ENCODE measurements at places on chromosomes 1 and 21. TPM values are rescaled to one million over a fixed set of nuclear protein-coding genes. Genes with fewer than 3 reads are reported as not detected.

DNA sequence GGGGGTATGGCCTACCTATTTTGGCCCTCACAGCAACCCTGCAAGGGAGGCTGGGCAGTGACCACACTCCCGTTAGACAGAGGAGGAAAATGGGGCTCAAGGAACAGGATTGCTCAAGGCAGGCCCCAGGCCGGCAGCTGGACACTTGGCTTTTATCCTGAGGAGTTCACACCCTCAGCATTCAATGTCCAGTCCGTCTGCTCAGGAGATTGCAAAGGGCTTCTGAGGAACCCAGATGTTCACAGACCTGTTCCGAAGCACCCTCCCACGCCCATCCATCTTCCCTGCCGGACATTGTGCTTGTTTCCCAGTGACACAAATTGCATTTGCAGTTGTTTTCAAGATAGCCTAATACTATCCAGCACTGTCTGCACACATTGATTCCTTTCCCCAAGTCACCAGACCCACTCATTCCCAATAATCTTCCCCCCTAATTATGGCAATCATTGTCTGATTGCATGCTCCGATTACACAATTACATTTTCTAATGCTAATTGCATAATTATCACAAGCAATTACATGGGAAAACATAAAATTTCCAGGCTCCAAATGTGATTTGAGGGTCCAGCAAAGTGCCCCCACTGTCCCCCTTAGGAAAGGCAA is 4.3 kb upstream of the UBL4B start:
- peaks cover 24% of the 10 kb centered on the region for H3K27me3 ChIP-seq
- no peak overlapping the region for H3K27ac ChIP-seq
- DNase-seq, result no peak
- no peak overlapping the region for H3K4me3 ChIP-seq
- no peaks in the 10 kb centered on the region for H3K4me1 ChIP-seq
- H3K36me3 ChIP-seq, result no peaks in the 10 kb centered on the region

ASB17 gene
- total RNA-seq, result not detected

FCGR3A gene
- 0.66 TPM for total RNA-seq

GRCh38 chr21:37207441-37208009 is 59.6 kb downstream of the VPS26C start:
- H3K36me3 ChIP-seq, result peaks cover 2% of the 10 kb centered on the region
- peak; percentile 43 for DNase-seq
- peaks cover 19% of the 10 kb centered on the region for H3K4me1 ChIP-seq
- no peaks in the 10 kb centered on the region for H3K27me3 ChIP-seq
- H3K27ac ChIP-seq, result peak overlapping the region; percentile 39

LEMD1 gene
- total RNA-seq, result not detected

DNA sequence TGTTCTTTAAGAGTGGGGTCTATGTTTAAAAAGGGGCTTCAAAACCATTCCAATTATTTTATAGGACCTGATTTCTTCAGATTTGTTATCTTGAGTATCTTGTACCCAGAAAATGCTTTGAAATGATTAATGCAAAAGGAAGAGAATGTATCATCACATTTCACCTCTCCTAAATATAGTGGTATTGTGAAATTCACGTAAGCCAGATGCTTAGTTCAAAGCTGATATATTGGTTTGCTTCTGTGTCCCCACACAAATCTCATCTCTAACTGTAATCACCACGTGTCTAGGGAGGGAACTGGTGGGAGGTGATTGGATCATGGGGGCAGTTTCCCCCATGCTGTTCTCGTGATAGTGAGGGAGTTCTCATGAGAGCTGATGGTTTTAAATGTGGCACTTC is 8.5 kb downstream of the SOAT1 start:
- no peak overlapping the region for H3K4me3 ChIP-seq
- DNase-seq, result no peak
- H3K27me3 ChIP-seq, result no peaks in the 10 kb centered on the region
- H3K36me3 ChIP-seq, result peaks cover 3% of the 10 kb centered on the region
- H3K27ac ChIP-seq, result no peak overlapping the region

DNA sequence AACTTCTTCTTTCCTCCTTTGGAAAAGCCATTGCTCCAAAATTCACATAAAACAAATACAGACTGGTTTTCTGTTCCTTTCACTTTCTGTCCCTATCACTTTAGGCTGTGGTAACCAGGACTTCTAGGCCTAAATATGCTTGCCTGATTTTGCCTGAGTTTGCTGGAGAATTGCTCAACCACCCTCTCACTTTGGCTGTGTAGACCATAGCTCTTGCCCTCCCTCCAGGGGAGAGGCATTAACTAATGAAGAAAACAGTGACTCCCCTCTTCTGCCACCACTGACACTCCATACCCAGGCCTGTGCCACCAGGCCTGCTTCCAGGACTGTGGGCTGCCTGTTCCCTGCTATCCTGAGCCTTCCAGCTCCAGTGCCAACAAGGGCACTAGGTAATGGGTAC is 163.5 kb downstream of the TOMM20 start:
- H3K36me3 ChIP-seq, result no peaks in the 10 kb centered on the region
- H3K27ac ChIP-seq, result no peak overlapping the region
- DNase-seq, result no peak
- H3K4me3 ChIP-seq, result no peak overlapping the region
- peaks cover 55% of the 10 kb centered on the region for H3K4me1 ChIP-seq
- no peaks in the 10 kb centered on the region for H3K27me3 ChIP-seq

DNA sequence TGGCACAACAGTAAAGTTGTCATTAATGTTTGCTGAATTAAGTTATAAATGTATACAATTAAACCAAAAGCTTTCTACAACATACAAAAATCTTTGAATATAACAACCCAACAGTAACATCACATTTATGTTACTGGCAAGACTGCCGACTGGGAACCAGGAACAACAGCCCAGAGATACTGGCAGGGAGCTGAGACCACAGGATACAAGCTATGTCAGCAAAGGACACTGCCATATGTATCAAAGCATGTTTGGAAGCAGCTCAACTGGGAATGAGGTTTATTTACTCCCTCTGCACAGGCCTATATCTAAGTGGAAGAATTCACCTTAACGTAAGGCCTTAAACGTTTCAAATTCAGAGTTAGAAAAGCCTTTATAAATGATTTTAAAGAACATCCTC is 50.4 kb downstream of the ARHGAP29 start:
- no peak for DNase-seq
- H3K4me1 ChIP-seq, result no peaks in the 10 kb centered on the region
- H3K36me3 ChIP-seq, result peaks cover 11% of the 10 kb centered on the region
- no peak overlapping the region for H3K27ac ChIP-seq

MX2 gene
- total RNA-seq, result 0.93 TPM

KRTAP13-4 gene
- not detected for total RNA-seq

OR2T11 gene
- total RNA-seq, result not detected

COL11A1 gene
- total RNA-seq, result 265 TPM

AMY1B gene
- not detected for total RNA-seq

TRIM62 gene
- 3.0 TPM for total RNA-seq

DNA sequence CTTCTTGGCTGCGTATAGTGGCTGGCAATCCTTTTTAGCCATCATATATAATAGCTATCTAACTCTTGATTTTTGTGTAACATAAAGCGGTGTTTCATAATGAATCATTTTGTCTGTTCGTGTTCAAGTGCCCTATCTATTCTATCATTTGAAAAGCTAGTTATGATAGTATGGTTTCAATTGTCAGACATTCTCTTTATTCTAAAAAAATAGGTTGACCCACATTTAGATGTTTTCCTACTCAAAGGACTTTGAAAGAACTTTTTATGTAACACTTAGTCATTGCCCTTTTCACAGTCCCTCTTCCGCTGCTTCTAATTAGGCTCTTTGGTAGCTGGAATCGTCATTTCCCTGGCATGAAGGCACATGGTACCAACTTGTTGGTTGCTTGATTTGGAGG is 272.2 kb upstream of the B3GALT2 start:
- H3K27me3 ChIP-seq, result no peaks in the 10 kb centered on the region
- H3K4me1 ChIP-seq, result no peaks in the 10 kb centered on the region
- no peak overlapping the region for H3K4me3 ChIP-seq
- DNase-seq, result no peak
- H3K36me3 ChIP-seq, result no peaks in the 10 kb centered on the region

- H3K27ac ChIP-seq, result no peak overlapping the region
- no peaks in the 10 kb centered on the region for H3K36me3 ChIP-seq
- no peaks in the 10 kb centered on the region for H3K27me3 ChIP-seq
- DNase-seq, result peak; percentile 75
- no peak overlapping the region for H3K4me3 ChIP-seq
These were observed 58.4 kb upstream of the TENT5B start for GRCh38 chr1:27071049-27071416.

DNA sequence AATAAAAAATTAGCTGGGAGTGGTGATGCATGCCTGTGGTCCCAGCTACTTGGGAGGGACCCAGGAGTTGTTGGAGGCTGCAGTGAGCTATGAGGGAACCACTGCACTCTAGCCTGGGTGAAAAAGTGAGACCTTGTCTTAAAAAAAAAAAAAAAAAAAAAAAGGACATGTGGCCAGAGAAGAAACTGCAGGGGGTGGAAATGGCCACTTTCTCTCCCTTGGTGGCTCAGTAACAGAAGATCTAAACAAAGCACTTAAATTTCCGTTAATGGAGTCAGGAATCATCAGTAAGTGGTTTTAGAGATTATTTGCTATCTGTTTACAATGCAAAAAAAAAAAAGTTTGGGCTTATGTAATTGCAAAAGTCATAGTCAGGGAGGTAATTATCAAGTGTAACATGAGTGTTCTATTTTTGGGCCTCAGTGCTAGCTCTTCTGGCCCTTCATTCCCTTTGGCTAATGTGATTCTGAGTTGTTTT is 19.3 kb upstream of the OPRD1 start:
- H3K4me3 ChIP-seq, result no peak overlapping the region
- H3K4me1 ChIP-seq, result no peaks in the 10 kb centered on the region
- no peak overlapping the region for H3K27ac ChIP-seq
- H3K27me3 ChIP-seq, result peaks cover 6% of the 10 kb centered on the region
- H3K36me3 ChIP-seq, result no peaks in the 10 kb centered on the region

DNA sequence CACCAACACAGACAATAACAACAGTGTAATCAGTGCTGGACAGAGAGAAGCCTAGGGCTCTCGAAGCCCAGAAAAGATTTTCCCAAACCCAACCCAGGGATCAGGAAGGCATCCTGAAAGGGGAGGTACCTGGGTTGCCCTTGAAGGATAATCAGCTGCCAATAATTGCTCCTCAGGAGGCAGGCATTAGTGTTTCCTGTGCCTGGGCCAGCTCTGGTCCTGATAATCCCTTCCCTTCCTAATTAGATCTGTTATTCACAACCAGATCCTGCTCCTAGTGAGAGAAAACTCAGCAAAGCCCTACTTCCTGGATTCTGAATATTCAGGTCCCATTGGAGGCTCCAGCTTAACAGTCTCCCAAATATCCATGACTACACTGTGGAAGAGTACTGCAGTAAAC is 117.4 kb downstream of the DMRTA2 start:
- H3K27me3 ChIP-seq, result no peaks in the 10 kb centered on the region
- H3K4me1 ChIP-seq, result no peaks in the 10 kb centered on the region
- H3K36me3 ChIP-seq, result no peaks in the 10 kb centered on the region
- H3K4me3 ChIP-seq, result no peak overlapping the region
- no peak for DNase-seq

PLEKHN1 gene
- not detected for total RNA-seq

- H3K27me3 ChIP-seq, result no peaks in the 10 kb centered on the region
- DNase-seq, result no peak
- H3K27ac ChIP-seq, result no peak overlapping the region
- H3K4me1 ChIP-seq, result peaks cover 3% of the 10 kb centered on the region
- no peak overlapping the region for H3K4me3 ChIP-seq
These were observed 543.5 kb downstream of the OMA1 start for GRCh38 chr1:58003059-58003458.

GRCh38 chr1:207858281-207858680 is 52.6 kb downstream of the CD34 start:
- no peak overlapping the region for H3K4me3 ChIP-seq
- peaks cover 7% of the 10 kb centered on the region for H3K4me1 ChIP-seq
- DNase-seq, result no peak
- H3K27ac ChIP-seq, result no peak overlapping the region
- no peaks in the 10 kb centered on the region for H3K27me3 ChIP-seq
- peaks cover 7% of the 10 kb centered on the region for H3K36me3 ChIP-seq

CRNN gene
- not detected for total RNA-seq

DNAI4 gene
- total RNA-seq, result 9.2 TPM

GRCh38 chr1:39951926-39952325 is 3.0 kb upstream of the MFSD2A start:
- H3K4me3 ChIP-seq, result no peak overlapping the region
- H3K36me3 ChIP-seq, result no peaks in the 10 kb centered on the region
- DNase-seq, result no peak
- H3K27me3 ChIP-seq, result peaks cover 18% of the 10 kb centered on the region
- H3K27ac ChIP-seq, result no peak overlapping the region

GRCh38 chr1:32399843-32400242 is 5.6 kb upstream of the BSDC1 start:
- no peaks in the 10 kb centered on the region for H3K27me3 ChIP-seq
- DNase-seq, result no peak
- peaks cover 8% of the 10 kb centered on the region for H3K4me1 ChIP-seq
- no peak overlapping the region for H3K27ac ChIP-seq
- H3K4me3 ChIP-seq, result no peak overlapping the region

SPATA17 gene
- total RNA-seq, result 3.0 TPM

ITLN2 gene
- not detected for total RNA-seq

DNA sequence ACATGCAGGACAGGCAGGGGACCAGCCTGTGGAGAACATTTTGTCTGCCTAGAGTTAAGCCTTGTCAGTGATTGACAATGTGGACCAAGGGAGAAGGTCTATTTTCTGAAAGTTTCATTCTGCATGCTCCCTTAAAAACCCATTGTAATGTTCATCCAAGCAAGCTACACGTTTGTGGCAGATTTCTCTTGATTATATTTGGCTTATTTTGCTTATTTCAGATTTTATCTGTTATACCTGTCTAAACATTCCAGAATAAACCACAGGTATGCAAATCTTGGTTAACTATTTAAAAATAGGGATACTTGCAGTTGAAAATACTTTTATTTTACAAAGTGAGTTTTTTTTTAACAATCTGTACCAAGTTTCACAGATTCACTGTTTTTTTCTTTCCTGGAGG is 78.2 kb upstream of the F3 start:
- no peak overlapping the region for H3K4me3 ChIP-seq
- H3K27ac ChIP-seq, result no peak overlapping the region
- peaks cover 5% of the 10 kb centered on the region for H3K27me3 ChIP-seq
- H3K4me1 ChIP-seq, result peaks cover 5% of the 10 kb centered on the region
- no peak for DNase-seq

CFH gene
- total RNA-seq, result 152 TPM

CCDC27 gene
- total RNA-seq, result not detected

GRCh38 chr21:42539931-42540343 is 26.3 kb downstream of the SLC37A1 start:
- no peak for DNase-seq
- H3K36me3 ChIP-seq, result peaks cover 6% of the 10 kb centered on the region
- H3K27ac ChIP-seq, result no peak overlapping the region
- peaks cover 4% of the 10 kb centered on the region for H3K27me3 ChIP-seq
- no peak overlapping the region for H3K4me3 ChIP-seq

- peaks cover 44% of the 10 kb centered on the region for H3K4me1 ChIP-seq
- peaks cover 16% of the 10 kb centered on the region for H3K36me3 ChIP-seq
- DNase-seq, result no peak
- H3K27ac ChIP-seq, result peak overlapping the region; percentile 45
These were observed 8.5 kb downstream of the TGFB2 start for GRCh38 chr1:218353656-218354055.
